Vagina (tissue), 2 donors: ENCODE measurements at places on chromosomes 4 and X.

DNA sequence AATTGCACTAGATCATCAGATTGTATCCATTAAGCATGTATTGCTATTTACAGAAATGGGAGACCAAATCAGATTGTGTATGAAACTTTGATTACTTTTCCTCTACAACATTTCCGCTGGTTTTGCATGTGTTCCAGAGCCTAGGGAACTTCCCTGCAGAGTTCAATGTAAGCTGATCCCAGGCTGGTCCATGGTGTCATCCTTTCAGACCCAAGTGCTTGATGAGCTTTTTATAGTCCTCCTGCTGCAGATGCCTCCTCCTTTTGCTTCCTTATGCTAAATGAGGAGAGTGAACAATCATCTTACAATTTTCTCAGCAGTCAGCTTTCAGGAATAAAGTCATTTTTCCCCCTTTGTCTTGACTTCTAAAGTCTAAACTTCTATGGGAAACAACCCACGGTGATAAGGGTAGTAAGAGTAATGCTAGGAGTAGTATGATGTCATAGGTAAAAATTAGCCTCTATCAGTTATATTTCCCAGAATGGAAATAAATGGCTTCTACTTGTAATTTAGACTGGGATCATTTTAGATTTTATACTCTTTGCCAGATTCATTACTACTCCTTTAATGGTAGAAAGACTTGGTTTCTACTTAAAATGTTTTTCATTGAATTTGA is 55.1 kb upstream of the SLC4A4 start:
- DNase-seq, result no peak

DNA sequence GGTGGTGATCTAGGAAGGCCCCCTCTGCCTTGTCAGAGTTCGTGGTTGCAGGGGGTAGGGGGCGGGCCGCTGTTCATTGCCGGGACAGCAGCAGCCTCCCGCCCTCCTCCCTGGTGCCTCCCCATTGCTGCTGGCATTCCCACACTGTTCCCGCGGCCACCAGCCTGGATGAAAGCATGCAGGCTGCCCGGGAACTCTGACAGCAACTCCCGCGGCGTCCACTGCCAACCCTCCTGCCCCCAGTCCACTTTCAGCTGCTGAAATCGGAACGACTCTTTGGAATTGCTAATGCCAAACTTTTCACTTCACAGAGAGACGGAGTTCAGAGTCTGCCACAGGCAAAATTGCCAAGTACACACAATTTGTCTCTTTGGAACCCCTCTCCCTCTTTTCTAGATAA is 121.9 kb downstream of the BEND2 start:
- DNase-seq, result no peak

DNA sequence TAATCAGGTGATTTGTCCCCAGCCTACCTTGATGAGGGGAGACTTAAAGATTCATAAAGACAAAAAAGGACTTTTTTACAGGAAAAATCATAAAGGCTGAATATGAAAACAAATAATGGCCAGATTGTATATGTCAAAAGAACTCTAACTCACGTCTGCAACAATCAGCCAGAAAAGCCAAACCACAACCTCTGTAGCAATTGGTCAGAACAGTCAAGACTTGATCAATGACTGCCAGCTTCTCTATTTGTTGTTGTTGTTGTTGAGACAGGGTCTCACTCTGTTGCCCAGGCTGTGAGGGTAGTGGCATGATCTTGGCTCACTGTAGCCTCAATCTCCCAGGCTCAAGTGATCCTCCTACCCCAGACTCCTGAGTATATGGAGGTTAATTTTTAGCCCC is 35.9 kb upstream of the PPA2 start:
- no peak for DNase-seq

- no peak for DNase-seq
These were observed 593.7 kb upstream of the BOD1L1 start for GRCh38 chr4:14221176-14221575.

GRCh38 chr4:41424522-41424921 is 113.4 kb upstream of the LIMCH1 start:
- no peak for DNase-seq

DNA sequence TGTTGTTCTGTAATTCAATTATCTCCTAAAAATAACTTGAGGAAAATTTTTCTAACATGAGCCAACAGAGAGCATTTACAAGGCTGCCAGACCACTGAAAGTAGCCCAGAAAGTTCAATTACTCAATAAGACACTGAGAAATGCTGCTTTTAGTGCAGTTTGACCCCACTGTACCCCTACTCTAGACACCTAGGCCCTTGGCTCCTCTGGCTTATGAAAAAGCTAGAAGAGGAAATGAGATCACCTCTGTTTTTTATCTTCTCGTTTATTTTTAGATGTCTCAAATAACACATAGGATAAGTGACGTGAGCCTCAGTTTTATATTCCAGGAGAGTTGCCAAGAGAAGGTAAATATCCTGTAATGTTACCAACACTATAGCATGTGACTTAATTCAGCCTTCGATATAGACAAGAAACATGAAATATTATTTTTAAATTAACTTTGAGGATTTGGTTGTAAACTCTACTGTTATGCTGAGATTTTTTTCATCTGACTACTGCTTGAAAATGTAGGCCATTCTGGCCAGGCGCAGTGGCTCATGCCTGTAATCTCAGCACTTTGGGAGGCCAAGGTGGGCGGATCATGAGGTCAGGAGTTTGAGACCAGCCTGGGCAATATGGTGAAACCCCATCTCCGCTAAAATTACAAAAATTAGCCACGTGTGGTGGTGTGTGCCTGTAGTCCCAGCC is 24.4 kb downstream of the TNIP3 start:
- no peak for DNase-seq

DNA sequence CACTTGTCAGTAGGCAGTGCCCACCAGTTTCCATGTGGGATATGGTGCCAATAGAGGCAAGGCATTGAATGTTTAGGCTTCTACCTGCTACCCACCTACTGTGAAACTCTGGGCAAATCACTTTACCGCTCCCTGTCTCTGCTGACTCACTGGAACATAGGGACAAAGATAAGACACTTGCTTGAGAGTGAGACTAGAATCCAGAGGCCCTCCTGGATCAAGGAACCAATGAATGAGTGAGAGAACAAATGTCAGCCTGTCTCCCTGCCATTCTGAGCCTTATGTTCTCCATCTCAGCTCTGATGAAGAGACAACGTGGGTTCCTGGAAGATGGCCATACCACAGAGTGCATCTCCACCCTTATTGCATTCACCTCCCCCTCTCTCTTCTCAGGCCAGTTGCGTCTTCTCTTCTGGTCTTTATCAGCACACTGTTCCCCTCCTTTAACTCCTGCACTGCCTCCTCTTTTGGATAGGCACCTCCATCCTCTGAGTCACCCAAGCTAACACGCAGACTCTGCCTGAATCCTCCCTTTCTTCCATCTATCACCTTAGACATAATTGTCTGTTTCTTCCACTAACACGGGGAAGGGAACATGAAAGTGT is 15.4 kb upstream of the PRRG3 start:
- DNase-seq, result no peak
